ENCODE measurements at places on chromosomes 13 and 19.

DNA sequence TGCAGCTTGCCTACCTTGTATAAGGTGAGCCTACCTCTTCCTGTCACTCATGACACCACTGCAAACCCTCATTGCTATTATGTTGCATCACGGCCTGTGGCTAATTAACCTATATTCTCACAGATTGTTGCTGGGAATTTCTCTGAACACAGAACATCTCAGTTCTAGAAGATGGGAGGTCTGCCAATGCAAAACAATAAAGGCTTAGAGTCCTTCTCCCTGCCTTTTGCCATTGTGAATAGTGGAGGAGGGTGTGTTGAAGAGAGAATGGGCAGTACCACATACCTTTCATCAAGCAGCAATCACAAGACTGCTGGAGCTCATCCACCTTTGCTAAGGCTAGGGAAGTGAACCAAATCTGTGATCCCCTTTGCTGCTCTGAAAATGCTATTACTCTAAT lies 34.4 kb downstream of the WDFY2 start:
- DNase-seq: no peak

DNA sequence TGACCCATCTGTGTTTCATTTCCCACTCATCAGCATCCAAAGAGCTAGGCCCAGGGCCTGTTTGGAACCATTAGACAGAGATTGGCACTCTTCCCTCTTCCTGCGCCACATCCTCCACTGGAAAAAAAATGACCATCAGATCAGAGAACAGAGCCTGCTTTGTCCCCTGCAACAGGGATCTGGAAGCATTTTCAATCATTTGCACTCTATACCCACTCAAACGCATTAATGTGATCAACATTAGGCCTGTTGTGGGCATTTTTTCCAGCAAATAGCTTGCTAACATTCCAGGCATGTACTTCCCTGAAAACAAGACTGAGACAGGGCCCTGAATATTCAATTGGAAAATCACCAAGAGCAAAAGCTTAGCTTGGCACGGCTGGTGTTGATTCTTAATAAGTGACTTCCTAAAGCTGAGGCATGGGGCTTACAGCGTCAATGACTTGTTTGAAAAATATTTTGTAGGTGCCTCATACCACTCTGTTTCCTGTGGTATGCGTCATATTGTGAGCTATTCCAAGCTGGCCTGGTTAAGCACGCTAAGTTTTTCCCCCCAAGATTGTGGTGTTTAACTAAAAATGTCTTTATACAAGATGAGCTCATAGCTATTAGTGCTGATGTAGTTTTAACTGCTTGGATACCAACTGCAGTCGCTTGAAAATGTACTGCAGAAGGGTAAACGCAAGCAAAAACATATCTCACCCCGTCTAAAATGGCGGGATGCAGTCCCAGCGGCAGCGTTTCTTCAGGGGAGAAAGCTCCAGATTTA lies 404.4 kb downstream of the SPRY2 start:
- DNase-seq: no peak

GRCh38 chr19:46898731-46899130 lies 37.9 kb downstream of the ARHGAP35 start:
- no peak for DNase-seq

- DNase-seq: no peak
Observed at GRCh38 chr13:67091603-67092002, 138.5 kb downstream of the PCDH9 start.

DNA sequence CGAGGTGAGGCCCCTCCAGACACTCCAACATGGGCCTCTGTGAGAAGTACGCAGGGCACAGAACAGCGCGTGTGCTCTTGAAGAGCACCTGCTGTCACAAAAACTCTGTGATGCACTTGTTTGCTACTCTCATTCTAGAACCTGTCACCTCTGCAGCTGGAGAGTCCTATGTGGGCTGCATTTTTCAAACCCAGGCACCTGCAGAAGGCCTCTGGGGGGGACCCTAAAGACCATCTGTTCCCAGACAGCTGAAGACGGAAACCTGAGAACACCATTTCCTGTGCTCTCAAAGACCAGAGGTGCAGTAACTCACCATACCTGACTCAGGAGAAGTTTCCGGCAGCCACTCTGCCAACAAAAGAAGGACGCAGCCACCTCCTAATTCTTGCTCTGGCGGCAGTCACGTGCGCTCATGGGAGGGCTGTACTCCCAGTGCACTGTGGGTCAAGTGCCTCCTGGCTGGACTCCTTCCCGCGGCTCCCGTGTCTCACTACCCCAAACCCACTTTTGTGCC lies 28.1 kb downstream of the RANBP3 start:
- peak; percentile 27 for DNase-seq

DNA sequence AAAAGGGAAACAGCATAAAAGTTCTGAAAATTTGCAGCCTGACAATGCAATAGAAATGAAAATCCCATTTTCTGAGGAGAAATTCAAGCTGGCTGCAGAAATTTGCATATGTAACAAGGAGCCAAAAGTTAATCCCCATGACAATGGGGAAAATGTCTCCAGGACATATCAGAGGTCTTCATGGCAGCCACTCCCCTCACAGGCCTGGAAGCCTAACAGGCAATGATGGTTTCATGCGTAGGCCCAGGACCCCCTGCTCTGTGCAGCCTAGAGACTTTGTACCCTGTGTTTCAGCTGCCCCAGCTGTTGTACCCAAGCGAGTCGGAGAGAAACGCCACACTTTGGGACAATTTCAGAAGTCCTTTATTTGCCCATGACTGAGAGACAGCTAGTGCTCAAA lies 701.3 kb upstream of the KLHL1 start:
- no peak for DNase-seq

GRCh38 chr19:51427201-51427600 lies 9.8 kb upstream of the SIGLEC10 start:
- no peak for DNase-seq

DNA sequence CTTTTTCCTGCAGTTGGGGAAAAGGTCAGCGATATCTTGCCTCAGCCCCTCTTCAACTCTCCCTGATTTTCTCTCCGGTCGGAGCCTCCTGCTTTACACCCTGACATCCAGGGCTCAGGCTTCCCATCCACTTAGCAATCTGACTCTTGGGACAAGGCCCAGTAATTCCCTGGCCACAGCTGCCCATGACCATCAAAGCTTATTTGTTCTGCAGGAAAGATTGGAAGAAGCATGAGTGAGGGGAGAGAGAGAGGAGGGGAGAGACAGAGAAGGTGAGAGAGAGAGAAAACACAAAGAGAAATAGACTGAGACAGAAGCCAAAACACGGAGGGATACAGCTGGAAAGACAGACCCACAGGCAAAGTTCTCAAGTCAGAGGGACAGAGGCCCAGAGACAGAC lies 13.7 kb downstream of the SYT3 start:
- DNase-seq: no peak

DNA sequence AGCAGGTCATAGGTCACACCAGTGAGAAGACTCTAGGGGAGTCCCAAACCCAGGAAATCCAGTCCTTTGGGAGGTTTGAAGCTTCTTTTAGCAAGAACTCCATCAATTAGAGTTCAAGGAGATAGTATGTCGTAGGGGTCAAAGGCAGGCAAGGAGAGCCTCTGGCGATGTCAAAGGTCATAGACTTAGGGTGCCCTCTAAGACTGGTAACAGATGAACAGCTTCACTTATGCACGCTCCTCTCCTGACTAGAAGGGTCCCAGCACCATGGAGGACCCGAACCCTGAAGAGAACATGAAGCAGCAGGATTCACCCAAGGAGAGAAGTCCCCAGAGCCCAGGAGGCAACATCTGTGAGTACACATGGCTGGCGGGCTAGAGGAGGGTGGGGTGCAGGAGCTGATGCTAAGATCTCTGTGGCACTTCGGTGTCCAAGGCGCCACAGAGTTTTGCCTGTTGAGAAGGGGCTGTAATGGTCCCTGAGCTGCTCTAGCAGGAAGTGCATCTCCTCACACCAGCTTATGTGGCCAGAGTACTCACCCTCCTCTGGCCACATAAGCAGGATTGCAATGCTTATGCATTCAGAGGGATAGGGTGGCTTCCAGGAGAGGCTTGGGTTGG lies 557 bp downstream of the ZNF576 start:
- no peak for DNase-seq

- no peak for DNase-seq
Observed at GRCh38 chr13:105441051-105441750, 1094.3 kb downstream of the EFNB2 start.

DNA sequence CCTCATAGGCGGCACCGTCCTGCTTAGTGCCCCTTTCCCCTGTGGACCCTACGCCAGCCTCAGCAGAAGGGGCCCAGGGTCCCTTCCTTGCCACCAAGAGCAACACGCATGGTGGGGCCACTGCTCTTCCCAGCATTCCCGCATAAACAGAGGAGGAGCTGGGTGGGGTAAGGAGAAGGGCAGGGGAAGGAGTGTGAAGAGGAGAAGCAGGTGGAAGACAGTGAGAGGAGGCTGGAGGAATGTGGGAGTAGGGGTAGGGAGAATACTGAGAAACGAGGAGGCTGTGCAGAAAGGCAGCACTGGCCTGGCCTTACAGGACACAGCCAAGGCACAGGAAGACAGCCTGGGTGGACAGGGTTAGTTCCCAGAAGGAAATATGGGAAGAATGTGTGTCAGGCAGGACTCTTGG lies 43.9 kb downstream of the ZNF331 start:
- DNase-seq: no peak

- no peak for DNase-seq
Observed at GRCh38 chr19:2720777-2721569, at the start of gene DIRAS1. TSS of gene DIRAS1 (minus strand) at chr19:2721372. CDS start at chr19:2717806, 3,566 bp downstream.

- DNase-seq: no peak
Observed at GRCh38 chr13:23651887-23652286, 81.7 kb downstream of the TNFRSF19 start.

DNA sequence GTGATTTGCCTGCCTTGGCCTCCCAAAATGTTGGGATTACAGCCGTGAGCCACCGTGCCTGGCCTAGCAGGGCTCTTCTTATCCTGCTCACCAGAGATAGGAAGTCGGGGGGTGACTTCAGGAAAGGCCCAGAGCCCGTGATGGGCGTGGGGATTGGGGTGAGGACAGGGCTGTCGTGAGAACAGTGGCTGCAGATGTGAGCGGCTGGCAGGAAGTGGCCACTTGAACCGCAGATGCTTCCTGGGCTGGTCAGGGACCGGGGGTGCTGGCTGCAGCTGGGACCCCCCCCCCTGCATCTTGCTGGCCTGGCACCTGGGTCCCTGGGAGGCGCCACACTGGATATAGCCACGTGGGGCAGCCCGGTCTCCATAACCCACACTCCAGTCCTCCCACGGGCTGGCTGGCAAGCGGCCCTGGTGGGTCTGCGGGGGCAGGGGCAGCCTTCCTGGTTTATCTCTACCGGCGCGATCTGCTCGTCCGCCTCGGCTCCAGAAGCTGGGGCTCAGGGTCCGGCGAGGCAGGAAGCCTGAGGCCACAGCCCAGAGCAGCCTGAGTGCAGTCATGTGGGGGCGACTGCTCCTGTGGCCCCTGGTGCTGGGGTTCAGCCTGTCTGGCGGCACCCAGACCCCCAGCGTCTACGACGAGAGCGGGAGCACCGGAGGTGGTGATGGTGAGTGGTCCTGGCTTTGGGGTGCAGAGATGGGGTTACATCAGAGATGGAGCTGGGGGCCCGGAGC lies at the start of gene F2RL3:
F2RL3 (plus strand) TSS at position 371 of the 737 bp plus-strand sequence; CDS start at position 562, 191 bp downstream.
- no peak for DNase-seq

DNA sequence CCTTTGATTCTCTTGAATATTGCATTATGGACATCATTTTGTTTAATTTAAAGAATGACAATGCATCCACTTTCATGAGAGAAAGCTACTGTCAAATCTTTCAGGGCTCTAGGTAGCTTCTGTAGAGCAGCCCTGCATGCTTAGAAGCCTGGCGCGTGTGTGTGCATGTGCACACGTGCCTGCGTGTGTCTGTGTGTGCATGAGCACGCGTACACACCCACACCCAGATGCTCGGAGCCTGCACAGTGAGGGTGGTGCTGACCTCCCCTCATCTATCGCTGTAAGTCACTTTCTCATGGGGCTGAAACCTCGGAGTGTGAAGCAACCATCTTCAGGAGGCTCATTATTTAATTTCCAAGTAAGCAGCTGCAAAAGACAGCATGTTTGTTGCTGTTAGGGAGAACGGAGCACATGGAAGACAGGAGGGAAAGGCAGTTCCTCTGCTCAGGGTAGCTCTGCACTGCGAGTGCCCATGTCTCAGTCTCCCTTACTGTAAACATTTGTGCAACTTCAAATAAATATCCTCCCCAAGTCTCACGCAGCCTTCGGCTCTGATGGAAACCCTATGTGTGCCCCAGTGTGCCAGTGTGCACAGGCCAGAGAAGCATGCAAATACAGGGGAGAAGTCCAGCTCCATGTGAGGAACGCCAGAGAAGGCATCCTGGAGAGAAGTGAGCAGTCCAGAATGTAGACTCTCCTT lies 22.8 kb downstream of the TSHZ3 start:
- DNase-seq: no peak

DNA sequence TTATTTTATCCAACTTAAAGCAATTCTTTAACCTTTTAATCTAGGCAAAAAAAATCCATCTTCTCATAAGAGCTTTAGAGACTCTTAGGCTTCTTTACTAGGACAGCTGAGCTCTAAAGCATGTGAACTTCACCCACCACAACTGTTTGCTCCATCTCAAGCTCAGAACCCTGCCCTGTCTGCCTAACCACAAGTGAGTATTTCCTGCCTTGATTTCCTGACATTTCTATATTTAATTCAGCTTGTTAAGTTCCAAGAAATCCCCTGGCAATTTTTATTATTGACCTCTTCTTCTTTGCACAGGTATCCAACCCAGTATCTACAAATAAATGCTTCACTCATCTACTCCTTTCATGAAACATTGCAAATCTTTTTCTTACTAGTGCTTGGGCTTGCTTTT lies 21.1 kb upstream of the CEACAM21 start:
- DNase-seq: peak; percentile 34

GRCh38 chr19:48784527-48784926 lies 26.3 kb downstream of the BCAT2 start:
- no peak for DNase-seq

DNA sequence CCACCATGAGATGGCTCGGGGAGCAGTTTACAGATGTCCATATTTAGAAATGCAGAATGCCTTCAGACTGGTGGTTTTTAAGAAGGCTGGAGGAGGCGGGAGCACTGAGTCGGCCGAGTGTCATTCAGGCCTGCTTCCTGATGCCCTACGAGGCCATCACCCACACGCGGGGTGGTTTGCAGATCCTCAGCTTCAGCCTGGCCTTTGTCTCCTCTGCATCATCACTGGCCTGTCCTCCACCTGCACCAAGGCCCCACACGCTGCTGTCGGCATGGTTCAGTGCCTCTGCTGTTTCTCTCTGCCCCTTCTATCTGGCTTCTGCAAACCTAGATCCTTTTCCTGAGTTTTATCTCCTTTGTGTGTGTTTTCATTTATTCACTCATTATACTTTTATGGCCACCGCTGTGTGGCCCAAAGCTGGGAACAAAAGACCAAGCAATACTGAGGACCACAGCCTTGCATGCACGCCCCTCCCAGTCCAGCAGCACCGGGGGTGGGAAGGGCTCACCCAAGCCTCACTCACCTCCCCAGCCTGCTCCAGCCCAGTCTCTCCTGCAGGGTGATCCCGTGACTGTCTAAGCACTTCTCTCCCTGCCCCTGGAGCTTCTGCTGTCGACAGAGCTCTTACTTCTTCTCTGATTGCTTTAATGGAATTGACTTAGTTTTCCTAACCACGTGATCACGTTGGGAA lies 240.8 kb downstream of the TEX29 start:
- DNase-seq: no peak
